NCI-H2029 treated with DMSO at 0.1 percent for 48 hours (cell line): ENCODE measurements at places on chromosomes 13 and 19.
A peak's percentile ranks its signal among the peaks of the same experiment; 100 is the strongest.

DNA sequence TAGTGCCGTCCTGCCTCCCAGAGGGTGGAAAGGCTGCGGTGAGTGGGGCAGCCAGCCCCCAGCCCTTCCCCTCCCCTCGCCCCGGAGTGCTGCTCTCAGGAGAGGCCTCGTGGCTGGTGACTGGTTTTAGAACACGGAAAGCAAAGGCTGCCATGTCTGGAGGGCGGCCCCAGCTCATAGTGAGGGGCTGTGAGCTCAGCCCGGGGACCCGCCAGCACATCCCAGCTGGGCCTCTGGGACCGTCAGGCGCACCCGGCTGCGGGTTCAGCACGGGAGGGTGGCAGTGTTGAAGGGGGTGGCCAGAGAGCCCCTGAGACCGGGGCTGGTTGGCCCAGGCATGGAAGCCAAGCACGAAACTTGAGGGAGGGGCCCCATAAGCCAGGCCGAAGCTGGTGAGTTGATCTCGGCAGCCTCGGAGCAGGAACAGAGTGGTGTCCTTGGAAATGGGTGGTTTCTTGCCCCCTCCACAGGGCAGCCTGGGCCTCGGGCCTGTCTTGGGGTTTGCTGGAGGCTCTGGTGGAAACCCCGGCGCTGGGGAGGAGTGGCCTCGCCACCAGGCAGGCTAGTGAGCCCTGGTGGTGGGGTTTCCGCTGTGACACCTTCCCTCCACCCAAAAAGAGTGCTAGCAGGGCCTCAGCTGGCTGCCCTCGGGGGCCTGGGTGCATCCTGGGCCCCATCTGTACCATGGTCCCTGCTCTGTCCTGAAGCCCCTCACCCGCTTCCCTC, 157.7 kb downstream of the KDM4B start:
- DNase-seq: no peak

DNA sequence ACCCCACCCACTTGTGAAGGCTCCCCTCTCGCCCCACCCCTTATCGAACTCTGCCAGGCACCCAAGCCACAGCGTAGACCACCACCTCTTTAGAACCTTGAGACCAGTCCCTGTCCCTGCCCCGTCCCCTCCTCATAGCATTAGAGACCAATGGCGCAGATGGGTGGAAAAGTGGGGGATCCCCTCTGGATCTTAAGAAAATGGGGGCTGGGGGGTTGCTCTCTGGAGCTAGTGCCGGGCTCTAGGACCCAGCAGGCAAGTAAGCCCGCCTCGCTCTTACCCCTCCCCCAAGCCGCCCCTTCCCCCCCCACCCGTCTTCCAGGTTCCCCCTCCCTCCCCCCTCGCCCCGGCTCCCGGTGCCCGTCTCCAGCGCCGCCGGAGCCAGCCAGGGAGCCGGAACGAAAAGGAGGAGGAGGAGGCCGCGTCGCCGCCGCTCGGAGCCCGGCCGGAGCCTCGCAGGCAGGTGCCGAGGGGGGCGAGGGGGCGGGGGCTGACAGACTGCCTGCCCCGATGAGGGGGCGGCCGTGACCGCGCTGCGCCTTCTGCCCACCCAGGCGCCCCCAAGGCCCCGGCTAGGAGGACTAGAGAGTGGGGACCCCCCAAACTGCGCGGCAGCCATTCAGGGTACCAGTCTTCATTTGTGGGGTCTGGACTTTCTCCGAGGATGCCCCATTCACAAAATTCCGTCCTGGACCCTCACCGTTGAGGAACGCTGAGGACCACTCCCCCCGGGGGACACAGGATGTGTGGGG, at the start of gene SPRED3:
TSS of gene SPRED3 (plus strand) at position 349 of the 752 bp plus-strand sequence. CDS start 1,606 bp downstream, outside the sequence.
- DNase-seq: no peak

DNA sequence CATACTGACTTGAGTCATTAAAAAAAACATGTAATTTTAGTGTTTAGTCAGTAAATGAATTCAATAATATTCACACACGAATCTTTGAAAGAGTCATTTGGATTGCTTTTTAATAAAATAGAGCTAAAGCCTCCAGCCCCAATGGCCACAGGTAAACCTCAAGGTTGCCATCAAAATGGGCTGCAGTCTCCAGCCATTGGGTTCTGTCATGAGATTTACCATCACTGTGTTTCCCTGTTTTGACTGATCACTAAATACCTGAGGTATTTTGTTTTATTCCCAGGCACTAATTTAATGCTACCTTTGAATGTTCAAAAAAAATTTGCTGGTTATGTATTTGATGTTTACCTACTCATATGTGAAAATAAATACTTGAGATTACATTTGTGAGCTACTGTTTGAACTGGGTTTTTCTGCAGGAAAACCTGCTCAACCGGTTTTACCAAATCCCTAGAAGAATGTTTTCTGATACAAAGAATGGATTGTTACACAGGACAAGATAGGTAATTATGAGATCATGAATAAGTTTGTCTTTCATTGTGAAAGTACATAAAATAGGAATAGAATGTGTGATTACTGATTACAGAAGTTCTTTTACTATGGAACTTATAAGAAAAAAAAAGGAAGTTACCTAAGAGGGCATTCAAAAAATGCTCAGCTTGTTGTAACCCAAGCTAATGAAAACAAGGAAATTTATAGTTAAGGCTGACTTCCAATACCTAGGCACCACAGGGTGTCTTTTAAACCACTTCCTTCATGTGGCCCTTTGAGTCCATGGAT, 391.3 kb downstream of the EFNB2 start:
- peak; percentile 64 for DNase-seq

DNA sequence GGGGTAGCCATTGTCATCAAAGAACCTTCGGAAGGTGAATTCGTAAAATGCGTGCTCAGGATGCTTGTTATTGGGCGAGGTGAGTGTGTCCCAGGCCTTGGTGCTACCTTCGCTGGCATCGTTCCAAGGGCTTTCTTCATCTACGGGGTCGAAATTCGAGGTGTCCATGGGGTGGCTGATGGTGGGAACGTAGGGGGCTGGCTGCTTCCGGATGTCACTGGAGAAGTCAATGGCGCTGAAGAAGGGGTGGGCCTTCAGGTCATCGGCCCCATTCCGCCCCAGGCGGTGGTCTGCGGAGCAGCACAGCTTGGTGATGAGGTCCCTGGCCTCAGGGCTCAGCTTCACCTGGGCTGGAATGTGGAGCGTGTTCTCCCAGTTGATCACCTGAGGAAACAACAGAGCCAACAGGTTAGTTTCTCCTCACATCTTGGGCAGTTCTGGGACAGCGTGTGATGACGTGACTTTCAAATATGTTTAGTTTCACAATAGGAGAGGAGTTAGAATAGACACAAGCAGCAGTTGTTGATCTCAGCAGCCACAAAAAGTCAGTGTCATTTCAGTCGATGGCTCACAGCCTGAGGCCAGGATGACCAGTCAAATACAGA, 72.5 kb upstream of the XPO4 start:
- DNase-seq: no peak
